ENCODE measurements at places on chromosomes 7 and 10.
A peak's percentile ranks its signal among the peaks of the same experiment; 100 is the strongest.

DNA sequence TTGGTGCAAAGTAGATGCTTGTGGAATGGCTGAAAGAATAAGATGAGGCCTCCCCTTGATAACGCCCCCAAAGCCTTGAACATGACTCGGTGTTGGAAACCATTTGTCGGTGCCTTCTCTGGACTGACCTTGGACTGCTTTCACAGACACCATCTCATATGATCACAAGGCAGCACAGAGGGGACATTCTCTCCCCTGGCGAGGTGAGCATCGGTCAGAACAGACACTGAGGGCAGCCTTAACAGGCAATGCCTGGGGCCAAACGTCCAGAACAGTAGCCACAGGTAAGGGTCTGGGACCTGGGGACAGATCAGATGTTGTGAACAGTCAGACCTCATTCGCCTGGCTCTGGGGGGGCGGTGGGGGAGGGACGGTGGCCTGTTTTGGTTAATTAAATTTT is 2.8 kb upstream of the TRRAP start:
- DNase-seq, result no peak

GRCh38 chr10:34262985-34263384 is 552.1 kb downstream of the PARD3 start:
- no peak for DNase-seq

GRCh38 chr10:84783386-84783785 is 455.0 kb downstream of the CCSER2 start:
- DNase-seq, result peak; percentile 14

DNA sequence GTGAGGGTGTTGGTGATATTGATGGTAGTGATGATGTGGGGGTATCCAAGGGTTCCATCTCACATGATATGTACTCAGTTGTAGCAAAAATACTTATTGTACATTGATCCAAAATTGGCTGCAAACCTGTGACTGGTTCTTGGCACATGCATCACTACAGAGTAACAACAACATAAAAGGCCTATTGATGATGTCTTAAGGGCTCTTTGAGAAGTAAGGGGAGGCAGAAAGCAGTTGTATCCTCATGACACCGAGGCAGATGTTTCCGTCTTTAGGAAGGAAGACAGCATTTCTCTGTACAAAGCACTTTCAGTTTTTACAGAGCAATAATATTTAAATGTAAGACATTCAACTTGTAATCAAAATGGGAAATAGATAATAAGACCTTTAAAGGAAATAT is 34.5 kb downstream of the NRG3 start:
- DNase-seq, result no peak

- DNase-seq, result no peak
Measured at GRCh38 chr10:5588603-5589002, 63.8 kb downstream of the CALML3 start.

GRCh38 chr10:1249142-1249920 is 193.1 kb downstream of the WDR37 start:
- DNase-seq, result no peak

DNA sequence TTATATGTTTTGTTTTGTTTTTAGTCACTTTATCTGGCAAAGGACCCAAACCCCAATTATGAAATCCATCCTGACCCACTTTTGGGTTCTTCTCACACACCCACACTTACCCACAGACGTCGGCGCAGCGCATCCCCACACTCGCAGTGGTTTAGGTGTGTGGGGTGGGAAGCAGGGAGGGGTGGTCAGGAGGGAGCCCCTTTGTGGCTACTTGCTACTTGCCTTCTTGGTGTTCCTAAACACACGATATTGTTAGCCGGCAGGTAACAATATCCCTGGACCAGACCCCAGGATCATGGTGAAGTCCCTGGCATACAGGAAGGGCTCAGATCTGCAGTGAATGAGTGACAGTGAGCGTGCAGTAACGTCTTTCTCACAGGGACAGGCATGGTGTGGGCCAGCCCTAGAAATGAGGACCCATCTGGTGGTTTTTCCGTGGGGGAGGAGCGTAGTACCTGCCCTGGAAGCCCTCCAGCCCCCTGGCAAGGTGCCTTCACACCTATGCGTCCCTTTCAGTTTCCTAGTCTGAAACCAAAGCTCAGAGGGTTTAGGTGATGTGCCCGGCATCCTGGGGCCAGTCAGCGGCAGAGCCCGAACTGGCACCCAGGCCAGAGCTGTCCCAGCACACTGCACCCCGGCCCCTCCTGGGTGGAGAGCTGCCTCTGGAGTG is 4.4 kb downstream of the SPOCK2 start:
- DNase-seq, result no peak

DNA sequence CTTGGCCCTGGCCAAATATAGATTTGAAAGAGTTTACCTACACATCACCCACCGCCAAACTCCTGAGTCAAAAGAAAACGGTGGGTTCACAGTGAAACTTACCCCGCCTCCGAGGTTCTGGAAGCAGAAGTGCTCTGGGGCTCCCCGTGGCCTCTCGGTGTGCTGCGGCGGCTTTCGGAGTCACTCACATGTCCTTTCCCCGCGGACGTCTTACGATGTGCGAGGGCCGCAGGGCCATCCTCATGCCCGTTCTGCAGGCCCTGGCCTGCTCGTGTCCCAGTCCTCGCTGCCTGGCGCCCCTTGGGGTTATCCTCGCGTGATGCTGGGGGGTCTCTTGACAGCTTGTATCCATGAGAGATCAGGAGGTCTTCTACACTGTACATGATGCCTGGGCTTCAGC is 12.0 kb downstream of the JCAD start:
- no peak for DNase-seq

GRCh38 chr7:110130669-110131068 is 960.3 kb upstream of the LRRN3 start:
- DNase-seq, result no peak
